ENCODE measurements at places on chromosomes 3 and 15. TPM values are rescaled to one million over a fixed set of nuclear protein-coding genes. Genes with fewer than 3 reads are reported as not detected.

DNA sequence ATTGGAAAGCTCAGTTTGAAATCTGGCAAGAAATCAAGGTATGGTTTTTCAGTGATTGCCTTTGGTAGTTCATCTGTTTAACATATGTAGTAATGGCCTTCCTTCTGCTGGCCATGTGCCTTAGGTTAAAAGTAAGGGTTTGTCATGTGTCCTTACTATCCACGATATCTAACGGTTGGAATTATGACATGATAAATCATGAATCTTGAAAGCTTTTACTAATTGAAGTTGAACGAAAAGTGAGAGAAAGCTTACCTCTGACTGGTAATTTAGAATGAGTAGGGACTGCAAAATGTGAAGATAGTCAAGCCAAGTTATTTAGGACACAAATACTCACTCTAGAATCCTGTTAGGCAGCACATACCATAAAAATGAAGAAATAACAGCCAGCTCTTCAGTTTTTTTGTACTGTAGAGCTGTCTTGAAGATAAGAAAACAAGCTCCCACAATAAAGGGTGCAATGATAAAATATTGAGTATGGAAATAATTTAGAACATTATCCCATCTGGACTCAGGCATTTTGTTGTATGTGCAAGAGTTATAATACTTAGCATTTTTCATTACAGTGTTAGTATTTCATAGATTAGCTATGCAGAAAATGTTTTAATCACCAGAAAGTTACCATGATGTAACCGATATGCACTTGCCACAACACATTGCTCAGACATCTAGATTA, 303.4 kb downstream of the ZNF385D start:
- DNase-seq: no peak

- no peak for DNase-seq
These were observed 36.3 kb downstream of the ST3GAL6 start for GRCh38 chr3:98799479-98799878.

DNA sequence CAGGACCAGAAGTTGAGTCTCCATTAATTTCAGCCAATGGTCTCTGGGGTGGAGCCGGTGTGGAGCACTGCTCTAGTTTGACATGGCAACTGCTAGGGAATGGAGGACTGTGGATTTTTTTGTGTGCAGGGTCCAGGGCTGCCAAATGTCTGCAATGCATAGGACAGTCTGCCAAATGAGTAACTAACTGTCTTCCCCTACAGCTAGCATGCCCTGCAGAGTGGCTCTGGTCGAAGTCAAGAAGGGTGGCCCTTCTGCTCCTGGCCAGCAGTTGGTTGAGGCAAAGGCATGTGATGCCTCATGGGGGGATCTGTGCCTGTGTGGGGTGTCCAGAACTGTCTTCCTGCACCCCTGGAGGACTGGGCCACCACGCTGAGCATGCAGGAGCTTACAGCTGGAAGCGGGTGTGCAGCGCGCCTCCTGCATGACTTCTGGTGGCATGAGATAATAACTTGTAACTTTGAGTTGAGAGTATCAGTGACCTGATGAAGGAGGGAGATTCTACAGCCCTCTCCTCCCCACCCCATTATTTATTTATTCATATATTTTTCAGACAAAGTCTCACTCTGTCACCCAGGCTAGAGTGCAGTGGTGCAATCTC, 4.6 kb downstream of the TPRA1 start:
- DNase-seq: no peak

DNA sequence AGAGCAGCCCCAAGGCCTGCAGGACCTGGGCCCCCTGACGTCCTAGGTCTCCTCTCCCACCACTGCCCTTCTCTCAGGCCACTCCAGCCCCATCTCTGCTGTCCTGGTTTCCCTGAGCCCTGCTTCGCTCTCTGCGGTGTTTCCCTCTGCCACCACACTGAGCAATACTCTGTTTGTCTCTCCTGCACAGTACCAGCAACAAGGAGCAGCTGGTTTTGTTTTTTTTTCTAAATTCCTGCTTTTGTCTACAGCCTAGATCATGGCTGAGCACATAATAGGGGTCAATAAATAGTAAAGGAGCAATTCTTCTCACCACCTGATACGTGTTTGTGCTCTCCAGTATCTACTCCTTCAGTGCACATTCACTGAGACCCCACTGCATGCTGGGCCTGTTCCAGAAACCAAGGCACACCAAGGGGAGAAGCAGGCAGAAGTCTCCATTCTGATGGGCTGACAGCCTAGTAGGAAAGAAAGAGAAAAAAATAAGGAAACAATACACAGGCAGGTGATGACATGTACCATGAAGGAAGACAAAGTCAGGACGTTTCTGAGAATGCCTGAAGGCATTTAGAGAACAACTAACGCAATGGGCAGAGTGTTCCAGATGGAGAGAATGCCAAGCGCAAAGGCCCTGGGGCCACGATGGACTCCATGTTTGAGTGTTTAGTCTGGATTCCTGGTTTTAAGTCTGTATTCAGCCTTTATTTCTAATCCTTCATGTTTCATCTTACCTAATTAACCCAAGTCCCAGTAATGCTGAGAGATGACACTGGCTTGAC, 6.0 kb upstream of the ACAD9 start:
- DNase-seq: no peak

- peak; percentile 70 for DNase-seq
These were observed 36.1 kb upstream of the EPHB3 start for GRCh38 chr3:184525337-184526087.

DNA sequence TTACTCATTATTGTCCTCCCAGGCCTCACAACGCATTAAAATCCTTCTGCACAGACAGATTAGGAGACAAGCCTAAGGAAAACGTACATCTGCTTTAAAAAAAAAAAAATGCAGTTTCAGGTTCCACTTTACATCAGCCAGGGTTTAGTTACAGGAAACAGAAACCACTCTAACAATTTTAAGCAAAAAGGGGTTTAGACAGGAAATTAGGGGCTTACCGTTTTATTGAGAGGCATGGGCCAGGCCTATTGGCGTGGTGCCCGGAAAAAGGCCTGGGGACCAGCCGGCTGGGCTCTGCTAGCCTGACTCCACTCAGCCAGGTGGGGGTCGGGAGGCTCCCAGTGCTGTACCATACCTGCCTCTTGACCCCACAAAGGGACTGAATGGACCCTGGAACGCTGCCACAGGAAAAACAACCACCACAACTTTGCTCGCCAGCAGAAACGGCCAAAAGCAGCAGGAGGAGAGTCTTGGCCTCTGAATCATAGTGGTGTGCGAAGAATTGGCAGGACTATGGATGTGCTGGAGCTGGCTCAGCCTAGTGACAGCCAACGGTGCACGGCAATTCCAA, 124.3 kb downstream of the CHSY1 start:
- DNase-seq: peak; percentile 47

- DNase-seq: no peak
These were observed 49.2 kb downstream of the NEK10 start for GRCh38 chr3:27319847-27320526.

DNA sequence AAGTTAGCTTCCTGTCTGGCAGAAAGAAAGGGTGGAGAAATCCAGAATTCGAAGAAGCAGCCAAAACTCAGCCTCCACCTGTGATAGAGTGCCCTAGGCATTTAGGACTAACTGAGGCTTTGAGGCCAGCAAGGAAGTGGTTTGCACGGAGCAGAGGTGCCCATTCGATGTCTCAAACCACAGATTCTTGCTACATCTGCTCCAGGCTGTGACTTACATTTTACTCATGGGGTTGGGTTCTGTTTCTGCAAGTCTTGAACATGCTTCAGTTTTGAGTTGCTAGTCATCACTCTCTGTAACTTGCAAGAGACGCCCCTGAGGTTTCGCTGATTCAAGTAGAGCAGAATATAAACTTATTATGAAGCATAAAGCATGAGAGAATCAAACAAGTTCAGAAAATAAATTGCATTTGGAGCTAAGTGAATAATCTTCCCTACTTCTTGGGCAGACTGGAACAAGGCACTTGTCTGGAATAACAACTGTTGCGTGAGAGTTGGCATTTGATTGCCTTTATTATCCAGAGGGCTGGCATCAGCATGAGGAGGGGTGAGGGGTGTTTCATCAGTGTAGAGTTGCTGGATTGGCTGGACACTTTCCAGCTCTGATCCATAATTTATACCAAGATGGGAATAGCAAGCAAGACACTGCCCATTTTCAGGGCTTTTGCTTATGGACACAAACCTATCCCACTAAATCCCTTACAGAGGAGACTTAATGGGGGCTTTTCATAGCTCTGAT, 256.5 kb downstream of the AGBL1 start:
- DNase-seq: no peak

- no peak for DNase-seq
These were observed 263.8 kb upstream of the ATP10A start for GRCh38 chr15:26126819-26127387.

DNA sequence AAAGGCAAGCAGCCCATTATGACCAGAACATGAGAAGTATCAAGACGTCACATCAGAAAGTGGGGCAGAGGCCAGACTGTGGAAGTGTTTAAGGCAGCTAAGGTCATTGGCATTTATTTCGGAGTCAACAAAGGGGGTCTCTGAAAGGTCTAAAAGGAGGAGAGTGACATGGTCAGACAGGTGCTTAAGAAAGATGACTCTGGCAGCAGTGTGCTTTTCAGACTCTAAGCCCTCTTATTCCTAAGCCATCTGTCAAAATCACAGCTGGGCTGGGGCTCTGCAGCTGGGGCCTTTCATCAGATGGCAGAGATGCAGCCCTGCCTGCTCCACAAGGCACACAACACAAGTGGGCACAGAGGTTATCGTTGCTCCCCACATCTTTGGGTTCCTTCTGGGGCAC, 14.0 kb downstream of the FBXL22 start:
- no peak for DNase-seq

GRCh38 chr3:46845860-46846623, 17.2 kb downstream of the MYL3 start:
- peak; percentile 82 for DNase-seq

- no peak for DNase-seq
These were observed 1078.2 kb downstream of the ZPLD1 start for GRCh38 chr3:103513003-103513402.

- DNase-seq: no peak
These were observed 68.5 kb upstream of the SGO1 start for GRCh38 chr3:20254268-20255117.

GRCh38 chr15:66138096-66138783, 115.3 kb downstream of the MEGF11 start:
- DNase-seq: no peak

DNA sequence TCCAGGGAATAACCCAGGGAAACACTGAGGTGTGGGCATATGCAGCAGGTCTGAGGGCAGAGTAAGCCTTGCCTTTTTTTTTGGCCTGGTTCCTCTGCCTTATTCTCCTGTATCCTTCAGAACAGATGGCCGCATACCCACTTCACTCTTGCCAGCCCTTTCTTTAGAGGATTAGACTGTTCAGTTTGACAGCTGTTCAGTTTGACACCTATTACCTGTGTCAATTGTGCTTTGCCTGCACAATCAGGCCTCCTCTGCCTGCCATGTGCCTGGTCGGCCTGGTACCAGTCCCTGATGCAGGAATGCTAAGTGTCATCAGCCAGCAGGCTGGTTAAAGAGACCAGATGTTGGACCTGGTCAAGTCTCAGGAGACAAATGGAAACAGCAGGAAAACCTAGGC, 22.3 kb downstream of the TM6SF1 start:
- DNase-seq: no peak

GHRL gene
- 5.2 TPM for total RNA-seq

CLSTN2 gene
- 3.3 TPM for total RNA-seq

ROPN1B gene
- 0.19 TPM for total RNA-seq

LRRIQ4 gene
- not detected for total RNA-seq

NMB gene
- 3.6 TPM for total RNA-seq

ALAS1 gene
- 10.1 TPM for total RNA-seq

GPR176 gene
- 2.2 TPM for total RNA-seq

CYP1A2 gene
- not detected for total RNA-seq

GRK7 gene
- not detected for total RNA-seq

GLDN gene
- total RNA-seq: 0.72 TPM

LDHAL6B gene
- not detected for total RNA-seq

PIAS1 gene
- total RNA-seq: 18.2 TPM

TPRG1 gene
- total RNA-seq: not detected
